ENCODE measurements at places on chromosomes 4 and X.

GRCh38 chr4:185468999-185469398 lies 2.5 kb downstream of the CCDC110 start:
- no peak for DNase-seq

DNA sequence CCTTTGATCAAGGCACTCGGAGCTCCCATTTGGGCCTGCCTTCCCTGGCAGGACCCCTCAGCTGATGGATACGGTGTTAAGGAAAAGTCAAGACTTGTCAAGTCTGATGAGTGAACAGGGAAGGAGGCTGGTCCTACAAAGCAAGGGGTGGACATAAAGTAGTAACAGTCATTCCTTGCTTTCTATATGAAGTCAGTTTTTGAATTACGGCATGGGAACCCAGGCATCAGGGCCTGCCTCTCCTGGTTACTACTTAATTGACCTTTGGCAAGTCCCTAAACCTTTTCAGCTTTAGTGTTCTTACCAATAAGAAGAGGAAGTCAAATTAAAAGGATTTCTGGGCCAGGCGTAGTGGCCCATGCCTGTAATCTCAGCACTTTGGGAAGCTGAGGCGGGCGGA lies 7.0 kb downstream of the CHST7 start:
- no peak for DNase-seq

- no peak for DNase-seq
Measured at GRCh38 chr4:113823291-113823659, 61.7 kb upstream of the CAMK2D start.

GRCh38 chrX:54067766-54068165 lies 23.5 kb upstream of the PHF8 start:
- DNase-seq, result no peak

DNA sequence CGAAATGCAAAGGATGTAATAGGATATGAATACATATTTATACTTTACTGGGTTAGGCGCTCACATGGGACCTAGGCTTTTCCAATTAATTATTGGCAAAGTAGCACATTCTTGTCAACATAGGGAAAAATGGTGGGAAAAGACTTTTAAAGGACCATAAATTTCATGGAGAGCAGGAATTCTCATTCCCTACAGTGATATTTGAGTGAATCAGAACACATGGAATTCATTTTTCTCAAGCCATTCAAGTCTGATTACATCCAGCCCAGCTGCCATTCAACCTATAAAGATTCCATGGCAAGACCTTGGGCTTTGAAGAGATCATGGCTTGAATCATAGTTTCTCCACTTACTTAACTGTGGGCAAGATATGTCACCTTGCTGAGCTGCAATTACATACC lies 150.4 kb downstream of the SOWAHB start:
- DNase-seq, result no peak

- DNase-seq, result no peak
Measured at GRCh38 chr4:102493257-102493656, 7.9 kb upstream of the NFKB1 start.

DNA sequence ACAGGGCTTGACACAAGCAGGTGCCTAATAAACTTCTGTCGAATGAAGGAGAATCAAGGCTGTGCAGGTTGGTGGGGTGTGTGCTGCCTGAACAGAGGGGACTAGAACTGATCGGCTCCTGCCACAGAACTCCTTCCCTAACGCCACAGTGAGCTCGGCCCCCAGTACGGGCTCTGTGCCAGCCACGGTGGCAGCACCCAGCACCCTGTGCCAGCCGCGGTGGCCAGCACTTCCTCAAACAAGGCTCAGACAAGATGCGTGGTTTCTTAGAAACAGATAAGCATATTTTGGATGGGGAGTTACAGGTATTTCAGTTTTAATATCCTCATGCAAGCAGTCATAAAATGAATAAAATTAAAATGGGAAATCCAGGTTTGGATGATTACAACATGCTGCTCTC lies 26.0 kb upstream of the C4orf50 start:
- no peak for DNase-seq

DNA sequence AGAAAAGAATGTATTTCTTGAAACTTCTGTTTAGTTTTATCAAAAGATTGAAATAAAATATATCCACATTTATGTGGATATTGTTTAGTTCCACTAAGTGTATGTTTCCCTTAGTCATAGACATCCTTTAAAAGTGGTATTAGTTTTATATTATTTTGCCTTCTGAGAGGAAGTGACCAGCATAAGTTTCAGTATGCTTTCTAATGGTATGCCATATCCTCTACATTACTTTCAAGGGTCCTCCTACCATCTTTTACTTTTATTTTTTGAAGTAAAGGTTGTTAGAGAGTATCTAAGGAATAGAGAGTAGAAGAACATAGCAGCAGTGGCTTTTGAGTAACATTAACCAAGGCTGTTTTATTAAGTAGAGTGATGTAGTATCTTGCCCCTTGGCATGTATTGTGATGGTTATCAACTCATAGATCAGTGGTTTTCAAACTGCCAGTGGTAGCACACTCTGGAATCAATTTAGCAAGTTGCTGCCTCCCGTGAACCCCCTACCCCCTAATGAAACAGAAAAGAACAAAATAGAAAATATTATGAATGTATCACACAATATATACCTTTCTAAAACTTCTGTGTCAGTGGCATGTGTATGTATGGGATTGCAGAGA lies 44.8 kb downstream of the RBPJ start:
- no peak for DNase-seq

DNA sequence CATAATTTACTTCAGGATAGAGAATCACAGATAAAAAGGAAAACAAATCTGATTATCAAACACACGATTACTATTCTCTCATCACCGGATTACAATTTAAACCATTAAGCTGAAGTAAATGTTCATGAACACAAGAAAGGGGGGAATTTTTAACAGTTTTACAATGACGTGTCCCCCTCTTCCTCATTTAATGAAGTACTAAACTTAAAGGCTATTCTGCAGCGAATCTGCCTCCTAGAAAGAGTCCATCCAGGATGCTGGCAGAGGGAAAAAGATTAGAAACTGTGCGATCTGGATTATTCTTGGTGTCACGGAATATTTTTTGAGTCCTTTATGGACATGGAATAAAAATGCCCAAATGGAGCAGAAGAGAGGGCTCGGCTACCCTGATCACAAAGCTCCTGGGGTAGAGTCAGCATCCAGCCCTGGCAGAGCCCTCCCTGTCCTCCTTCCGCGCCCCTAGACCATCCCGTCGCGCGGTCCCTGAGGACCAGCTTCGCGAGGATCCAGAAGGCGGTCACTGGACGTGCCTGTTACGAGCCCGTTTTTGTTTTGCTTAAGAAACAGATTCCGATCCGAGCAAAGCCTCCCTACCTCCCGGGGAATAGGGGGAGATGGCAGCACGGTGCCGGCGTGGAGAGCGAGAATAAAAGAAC lies 1.2 kb downstream of the ELF2 start:
- no peak for DNase-seq

DNA sequence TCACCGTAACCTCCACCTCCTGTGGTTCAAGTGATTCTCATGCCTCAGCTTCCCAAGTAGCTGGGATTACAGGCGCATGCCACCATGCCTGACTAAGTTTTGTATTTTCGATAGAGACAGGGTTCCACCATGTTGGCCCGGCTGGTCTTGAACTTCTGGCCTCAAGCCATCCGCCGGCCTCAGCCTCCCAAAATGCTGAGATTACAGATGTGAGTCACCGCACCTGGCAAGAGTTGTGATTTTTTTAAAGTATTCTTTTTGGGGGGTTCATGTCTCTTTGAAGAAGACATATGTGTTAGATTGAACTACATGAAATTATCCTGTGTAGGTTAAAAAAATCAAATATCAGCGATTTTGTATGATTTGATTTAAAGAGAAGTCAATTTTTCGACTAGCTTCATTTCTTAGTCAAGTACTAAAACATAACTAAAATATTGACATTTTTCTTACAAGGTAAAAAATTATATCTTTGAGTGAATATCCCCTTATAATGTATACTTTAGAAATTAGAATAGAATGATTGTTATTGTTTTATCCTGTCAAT lies 60.3 kb upstream of the ANTXR2 start:
- DNase-seq, result no peak

DNA sequence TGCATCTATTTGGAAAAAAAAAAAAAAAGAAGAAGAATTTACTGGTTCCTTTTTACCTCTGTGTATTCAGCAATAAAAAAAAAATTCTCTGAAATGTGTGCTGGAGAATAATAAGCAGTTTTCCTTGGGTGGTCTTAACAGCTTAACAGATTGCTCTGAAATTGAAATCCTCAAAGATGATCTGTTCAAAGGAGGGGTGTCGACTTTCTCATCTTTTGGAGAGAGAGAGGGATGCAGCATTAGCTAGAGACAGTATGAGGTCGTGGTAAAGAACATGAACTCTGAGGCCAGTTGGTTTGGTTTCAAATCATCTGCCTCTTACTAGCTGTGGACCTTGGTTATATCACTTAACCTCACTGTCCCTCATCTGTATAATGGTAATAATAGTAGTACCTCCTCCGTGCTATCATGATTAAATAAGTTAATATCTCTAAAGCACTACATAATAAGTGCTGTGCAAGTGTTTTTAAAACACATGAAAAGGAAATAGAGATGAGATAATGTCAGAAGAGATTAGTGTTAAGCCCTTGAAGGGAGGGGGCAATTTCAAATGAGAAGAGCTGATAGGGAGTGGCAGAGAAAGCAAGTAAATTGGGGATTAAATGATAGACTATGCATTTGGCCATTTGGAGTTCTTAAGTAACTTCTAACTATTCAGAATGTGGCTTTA lies 109.9 kb upstream of the LIMCH1 start:
- no peak for DNase-seq

- no peak for DNase-seq
Measured at GRCh38 chr4:92599044-92599443, 295.3 kb downstream of the GRID2 start.

DNA sequence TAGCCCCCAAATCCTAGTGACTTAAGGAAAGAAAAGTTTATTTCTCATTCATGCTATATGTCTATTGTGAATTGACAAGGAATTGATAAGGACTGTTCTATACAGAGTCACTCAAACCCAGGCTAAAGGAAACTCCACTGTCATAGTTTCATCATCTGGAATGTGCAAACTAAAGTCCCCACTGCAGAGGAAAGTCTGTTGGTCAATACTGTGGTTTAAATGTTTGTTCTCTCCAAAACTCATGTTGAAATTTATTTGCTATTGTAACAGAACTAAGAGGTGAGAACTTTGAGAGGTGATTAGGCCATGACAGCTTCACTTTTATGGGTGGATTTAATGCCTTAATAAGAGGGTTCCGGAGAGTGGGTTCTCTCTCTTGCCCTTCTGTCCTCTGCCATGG lies 149.6 kb downstream of the COX18 start:
- DNase-seq, result no peak

- no peak for DNase-seq
Measured at GRCh38 chr4:159508917-159509500, 406.1 kb downstream of the RAPGEF2 start.

DNA sequence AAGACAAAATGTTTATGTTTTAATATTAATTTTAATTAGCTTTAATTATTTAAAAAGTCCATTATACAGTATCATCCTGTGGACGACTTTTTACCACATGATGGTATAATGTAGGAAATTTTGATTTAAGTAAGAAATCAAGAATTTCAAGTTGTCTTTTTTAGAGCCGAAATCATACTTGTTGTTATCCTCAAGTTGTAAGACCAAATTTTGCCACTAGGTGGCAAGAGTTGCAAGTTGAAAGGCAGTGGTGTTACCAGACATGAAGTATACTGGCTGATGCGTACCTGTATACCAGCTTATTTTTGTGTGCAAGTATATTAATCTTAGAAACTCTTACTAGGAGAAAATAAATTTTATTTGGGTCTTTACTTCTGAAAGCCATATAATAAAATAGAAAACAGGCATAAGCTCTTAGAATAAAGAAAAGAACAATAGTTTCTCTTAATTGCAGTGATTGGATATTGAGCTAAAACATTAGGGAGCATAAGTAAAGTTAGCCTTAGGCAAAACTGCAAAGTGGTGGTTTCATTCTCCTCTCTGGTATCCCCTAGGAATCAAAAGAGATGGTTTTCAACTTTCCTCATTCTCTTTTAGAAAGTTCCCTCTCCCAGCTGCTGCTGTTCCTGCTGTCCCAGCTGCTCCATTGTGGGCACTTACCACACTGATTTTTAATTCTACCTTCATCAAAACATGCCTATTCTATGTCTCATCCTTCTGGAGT lies 118.0 kb upstream of the WDFY3 start:
- no peak for DNase-seq

DNA sequence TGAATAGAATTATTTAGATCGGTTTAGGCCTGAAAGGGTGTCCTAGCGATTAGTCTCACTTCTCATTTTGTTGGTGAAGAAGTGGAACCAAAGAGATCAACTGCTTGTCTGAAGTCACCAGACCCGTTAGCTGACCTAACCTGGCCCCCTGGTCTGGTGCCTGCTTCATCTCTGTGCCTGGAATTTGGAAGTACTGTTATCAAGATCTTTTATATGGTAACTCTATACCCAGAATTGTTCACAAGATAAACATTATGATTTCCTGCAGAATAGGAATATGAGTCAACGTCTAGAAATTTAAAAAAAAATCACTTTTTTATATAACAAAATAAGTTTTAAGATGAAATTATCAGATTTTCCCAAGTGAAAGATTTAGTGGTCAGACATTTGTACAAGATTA lies 37.2 kb downstream of the LRP2BP start:
- no peak for DNase-seq

GRCh38 chr4:68180849-68181526 lies 51.3 kb upstream of the TMPRSS11F start:
- DNase-seq, result no peak

DNA sequence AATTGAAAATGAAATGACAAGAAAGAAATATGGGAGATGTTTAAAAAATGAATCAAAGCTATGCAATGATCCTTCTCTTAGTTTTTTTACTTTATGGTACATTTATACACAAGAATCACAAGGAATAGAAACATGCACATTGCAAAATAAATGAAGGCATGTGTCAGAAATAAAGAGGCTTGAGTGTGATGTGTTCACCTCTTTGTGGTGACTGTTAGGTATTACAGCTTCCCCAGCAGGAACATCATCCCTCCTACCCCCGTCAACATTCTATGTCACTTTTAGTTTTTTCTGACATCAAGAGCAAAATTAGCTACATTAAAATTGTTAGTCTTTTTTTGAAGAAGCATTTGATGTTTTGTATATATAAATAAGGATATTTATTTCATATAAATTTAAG lies 214.8 kb downstream of the SLC4A4 start:
- no peak for DNase-seq

- no peak for DNase-seq
Measured at GRCh38 chr4:24645765-24646550, 61.6 kb upstream of the DHX15 start.

DNA sequence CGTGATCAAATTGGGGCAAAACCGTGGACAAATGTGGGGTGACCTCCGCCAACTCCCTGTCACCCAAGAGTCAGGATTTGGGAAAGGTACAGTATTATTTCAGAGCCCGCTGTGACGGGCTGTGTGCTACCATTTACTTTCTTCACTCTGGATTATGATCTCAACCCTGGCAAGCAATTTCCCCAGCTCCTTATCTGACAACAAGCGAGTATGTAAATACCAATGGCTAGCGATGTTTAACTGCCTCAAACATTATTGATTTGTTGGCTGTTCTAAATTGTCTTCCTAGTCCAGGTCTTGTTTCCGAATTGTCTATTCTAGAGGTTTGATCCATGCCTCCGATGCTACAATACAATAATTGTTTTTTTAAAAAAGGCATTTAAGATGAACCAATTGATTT lies 17.7 kb upstream of the PITX2 start:
- no peak for DNase-seq
